ENCODE measurements at places on chromosomes 6 and 20.

GRCh38 chr20:24066076-24066700, 77.6 kb upstream of the GGTLC1 start:
- DNase-seq, result no peak

- no peak for DNase-seq
These were observed 169.3 kb downstream of the PREX1 start for GRCh38 chr20:48658505-48658904.

- no peak for DNase-seq
These were observed 758.0 kb upstream of the MMS22L start for GRCh38 chr6:98041056-98041455.

- no peak for DNase-seq
These were observed 22.3 kb downstream of the HLA-DOB start for GRCh38 chr6:32794510-32794909.

DNA sequence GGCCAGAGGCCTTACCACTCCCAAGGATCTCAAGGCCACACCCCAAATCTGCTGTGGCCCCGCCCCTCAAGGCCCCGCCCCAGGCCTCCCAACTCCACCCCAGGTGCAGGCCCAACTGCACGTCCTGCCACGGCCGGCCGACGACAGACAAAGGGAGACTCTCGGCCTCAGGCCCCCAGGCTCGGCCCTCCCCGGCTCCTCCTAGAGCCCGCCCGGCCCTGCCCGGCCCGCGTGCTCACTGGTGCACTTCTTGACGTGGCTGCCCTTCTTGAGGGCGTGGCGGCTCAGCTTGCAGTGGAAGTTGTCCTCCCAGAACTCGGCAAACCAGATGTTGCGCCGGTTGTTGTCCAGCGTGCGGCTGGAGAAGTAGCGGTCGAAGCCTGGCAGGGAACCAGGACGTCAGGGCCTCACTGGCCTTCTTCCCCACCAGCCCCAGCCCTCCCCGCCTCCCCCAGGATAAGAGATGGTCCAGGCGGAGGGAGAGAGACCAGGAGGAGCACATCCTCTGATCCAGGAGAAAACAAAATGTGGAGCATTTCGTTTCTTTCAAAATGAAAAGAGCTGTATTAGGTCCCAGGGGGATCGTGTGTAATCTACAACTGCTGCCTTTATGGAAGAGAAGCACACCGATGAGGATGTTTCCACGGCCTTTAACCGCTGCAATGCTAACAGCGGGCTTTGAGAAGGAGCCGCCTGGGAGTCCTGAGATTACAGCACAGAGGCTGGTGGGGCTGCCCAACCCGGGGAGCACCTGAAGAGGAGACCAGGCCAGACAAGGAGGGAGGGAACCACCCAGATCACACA, 89.4 kb downstream of the GRM4 start:
- no peak for DNase-seq

DNA sequence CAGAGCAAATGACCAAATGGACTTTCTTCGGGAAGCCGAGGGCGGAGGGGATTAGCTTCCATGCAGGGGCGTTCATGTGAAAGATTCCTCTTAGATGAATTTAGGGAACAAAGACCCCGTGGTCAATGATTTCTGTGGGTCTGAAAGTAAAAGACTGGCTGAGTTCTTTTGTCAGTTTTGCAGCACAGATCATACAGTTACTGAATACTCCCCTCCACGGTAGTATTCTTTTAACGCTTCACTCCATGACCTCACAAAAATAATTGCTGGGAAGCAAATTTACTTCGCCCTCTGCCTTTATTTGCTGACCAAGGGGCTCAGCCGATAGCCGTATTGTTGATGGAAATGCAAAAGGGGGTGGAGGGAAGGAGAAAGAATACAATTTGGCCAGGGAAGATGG, 86.0 kb upstream of the SALL4 start:
- DNase-seq, result no peak

DNA sequence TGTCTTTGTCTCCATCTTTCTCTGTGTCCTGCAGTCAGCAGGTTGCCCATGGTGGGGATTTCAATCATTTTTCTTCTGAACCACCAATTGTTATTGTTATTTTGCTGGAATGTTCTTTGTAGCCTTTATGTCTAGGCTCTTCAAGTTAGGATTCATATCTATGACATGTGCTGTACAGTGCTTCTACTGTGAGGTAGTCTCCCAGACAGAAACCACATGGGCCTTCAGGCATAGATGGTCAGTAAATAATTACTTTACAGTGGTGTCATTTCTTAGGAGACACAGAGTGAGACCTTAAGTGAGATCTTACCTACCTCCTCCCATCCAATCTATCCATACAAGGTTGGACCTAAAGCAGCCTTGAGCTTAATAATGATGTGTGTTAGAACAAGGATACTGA, 265.5 kb downstream of the ZFAND3 start:
- no peak for DNase-seq

GRCh38 chr20:48230216-48230615, 444.9 kb upstream of the SULF2 start:
- DNase-seq, result no peak

DNA sequence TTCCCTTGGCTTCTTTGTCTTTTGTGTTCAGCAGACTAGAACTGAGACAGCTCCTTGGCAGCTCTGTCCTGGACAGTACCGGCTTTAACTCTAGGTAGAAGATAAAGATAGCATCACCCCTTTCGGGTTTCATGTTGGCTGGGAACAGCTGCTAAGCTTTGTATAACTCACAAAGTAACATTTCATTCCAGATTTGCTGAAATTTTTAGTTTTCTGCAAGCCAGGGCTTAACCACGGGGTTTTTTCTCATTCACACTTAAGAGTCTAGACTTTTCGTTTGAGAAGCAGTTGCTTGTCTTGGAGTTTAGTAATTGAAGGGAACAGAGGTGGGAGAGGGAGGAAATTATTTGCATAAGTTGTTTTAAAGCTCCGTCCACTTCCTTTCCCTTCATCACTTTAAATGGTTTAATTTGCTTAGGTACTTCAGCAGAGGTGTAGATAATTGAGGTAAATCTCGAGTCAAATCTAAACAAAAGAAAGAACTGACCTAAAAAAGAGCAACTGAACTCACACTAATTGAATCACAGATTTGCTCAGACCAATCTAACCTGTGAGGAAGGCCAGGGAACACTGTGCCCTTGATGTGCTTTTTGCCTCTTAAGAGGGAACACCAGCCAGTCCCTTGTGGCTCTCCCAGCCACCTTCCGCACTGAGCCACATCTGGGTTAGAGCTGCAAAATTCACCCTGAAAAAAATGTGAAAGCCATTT, 48.3 kb downstream of the RREB1 start:
- DNase-seq, result no peak

- DNase-seq, result no peak
These were observed 26.9 kb downstream of the VTA1 start for GRCh38 chr6:142173980-142174379.

- DNase-seq, result no peak
These were observed 110.4 kb downstream of the BANF2 start for GRCh38 chr20:17810062-17810631.

GRCh38 chr6:33622456-33623431, 1.6 kb downstream of the ITPR3 start:
- no peak for DNase-seq
